NCI-H146 (cell line): ENCODE measurements at places on chromosomes 11 and 22.
A peak's percentile ranks its signal among the peaks of the same experiment; 100 is the strongest.

DNA sequence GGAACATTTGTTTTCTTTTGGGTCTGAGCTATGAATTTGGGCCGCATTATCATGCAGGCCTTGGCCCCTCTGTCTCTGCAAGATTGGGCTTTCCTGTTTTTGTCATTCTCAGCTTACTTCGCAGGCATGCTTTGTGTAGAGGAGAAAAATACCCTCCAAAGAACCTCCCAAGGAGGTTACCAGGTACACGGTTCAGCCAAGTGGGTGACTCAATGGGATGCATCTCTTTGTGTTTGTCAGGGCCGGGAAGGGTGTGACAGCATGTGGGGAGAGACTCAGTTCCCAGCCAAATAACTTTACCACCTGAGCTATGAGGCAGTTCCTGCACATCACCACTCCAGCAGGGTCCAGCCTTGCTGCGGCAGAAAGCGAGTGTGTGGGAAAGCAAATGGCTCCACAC, 47.8 kb upstream of the CLDN5 start:
- no peak for DNase-seq

DNA sequence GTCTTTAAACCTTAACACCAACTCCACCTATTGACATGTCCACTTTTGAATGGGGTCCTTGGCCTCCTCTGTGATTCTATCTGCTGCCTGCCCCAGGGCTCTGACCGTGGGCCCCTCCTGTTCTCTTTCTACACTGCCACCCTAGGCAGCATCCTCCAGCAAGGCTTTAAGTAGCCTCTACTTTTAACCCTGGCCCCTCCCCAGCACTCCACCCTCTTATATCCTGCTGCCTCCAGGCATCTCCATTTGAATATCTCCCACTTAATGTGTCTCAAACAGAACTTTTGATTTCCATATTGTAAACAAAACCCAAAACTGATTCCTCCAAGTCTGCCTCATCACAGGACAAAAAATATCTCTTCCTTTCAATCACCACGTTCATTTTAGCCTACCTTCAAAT, 90.5 kb upstream of the ARHGAP32 start:
- no peak for DNase-seq

- DNase-seq = no peak
Measured at GRCh38 chr22:20198557-20199319, 47.9 kb upstream of the CCDC188 start.

DNA sequence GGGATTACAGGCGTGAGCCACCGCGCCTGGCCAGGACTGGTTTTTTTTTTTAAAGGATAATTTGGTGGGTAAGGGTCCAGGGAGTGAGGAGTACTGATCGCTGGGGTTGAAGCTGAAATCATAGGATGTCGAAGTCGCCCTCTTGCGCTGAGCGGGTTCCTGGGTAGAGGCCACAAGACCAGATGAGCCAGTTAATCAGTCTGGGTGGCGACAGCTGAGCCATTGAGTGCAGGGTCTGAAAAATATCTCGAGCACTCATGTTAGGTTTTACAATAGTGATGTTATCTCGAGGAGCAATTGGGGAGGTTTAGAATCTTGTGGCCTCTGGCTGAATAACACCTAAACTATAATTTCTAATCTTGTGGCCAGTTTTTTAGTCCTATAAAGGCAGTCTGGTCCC, 7.8 kb downstream of the APOL5 start:
- no peak for DNase-seq

- DNase-seq = no peak
Measured at GRCh38 chr11:10518891-10519290, 22.1 kb downstream of the RNF141 start.

DNA sequence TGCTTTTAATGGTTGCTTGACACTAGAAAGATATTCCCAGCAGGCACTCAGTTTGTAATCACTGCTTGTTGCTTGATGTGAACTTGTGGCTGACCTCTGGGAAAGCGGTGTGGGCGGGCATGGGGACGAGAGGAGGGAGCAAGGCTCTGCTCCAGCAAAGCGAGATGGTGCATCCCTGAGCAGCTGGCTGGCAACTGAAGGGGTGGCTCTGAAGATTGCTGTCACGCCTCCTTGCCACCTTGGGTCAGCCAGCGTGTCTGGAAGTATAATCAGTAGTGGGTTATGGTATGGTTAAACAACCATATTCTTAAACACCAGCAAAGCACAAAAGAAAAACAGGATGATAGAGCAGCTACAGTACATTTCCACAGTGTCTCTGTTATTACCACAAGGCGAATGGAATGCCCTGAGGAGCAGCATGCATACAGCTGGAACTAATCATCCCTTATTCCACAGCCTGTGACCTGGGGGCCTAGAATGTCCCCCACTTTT, 124.5 kb downstream of the TRIM44 start:
- peak; percentile 26 for DNase-seq

GRCh38 chr11:134346101-134346975, 14.6 kb downstream of the GLB1L2 start:
- no peak for DNase-seq

- DNase-seq = no peak
Measured at GRCh38 chr11:108819957-108820356, 155.1 kb downstream of the DDX10 start.

DNA sequence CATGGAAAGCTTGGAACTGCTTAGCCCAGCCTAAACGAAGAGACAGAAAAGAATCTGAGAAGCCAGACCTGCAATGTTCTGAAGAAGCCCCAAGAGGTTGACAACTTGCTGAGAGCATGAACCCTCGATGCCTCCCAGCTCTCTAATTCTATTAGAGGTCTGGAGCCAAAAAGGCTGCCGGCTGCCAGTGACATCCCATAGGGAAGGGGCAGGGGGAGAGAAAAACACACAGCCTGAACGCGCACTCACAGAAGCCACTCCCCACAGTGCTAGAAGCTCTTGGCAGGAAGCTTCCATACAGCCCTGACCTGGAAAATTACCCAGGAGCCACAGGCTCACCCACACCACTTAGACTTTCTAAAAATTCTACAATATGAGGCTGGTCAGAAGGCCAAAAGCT, 18.3 kb downstream of the POLDIP3 start:
- no peak for DNase-seq

DNA sequence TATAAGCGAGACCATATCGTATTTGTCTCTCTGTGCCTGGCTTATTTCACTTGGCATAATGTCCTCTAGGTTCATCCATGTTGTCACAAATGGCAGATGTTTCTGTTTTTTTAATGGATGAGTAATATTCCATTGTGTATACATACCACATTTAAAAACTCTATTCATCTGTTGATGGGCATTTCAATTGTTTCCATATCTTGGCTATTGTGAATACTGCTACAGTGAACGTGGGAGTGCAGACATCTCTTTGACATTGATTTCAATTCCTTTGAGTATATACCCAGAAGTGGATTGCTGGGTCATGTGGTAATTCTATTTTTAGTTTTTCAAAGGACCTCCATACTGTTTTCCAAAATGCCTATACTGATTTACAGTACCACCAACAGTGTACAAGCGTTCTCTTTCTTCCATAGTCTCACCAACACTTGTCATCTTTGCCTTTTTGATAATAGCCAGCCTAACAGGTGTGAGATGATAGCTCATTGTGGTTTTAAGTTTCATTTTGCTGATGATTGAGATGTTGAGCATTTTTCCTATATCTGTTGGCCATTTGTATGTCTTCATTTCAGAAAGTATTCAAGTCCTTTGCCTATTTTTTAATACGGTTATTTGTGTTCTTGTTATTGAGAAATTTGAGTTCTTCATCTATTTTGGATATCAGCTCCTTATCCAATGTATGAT, 194.7 kb upstream of the E2F8 start:
- DNase-seq = no peak
